ENCODE measurements at places on chromosomes 5 and 9.
A peak's percentile ranks its signal among the peaks of the same experiment; 100 is the strongest.

DNA sequence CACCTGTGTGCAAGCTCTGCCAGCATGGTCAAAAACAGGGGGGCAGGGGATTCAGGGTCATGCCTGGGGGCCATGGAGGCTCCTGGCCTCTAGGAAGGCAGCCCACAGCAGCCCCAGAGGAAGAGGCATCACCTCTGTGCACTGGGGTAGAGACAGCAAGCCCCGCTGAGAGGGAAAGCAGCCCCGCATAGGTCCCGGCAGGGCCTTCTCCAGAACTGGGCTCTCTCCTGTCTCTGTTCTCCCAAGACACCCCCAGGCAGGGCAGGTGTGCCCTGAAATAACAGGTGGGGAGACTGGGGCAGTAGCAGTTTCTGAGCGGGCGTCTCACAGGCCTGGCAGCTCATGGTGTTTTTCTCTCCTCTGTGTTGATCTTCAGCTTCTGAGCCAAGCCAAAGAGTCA is 279.1 kb downstream of the HSPA4 start:
- DNase-seq, result no peak

GRCh38 chr5:396531-396961 is 46.4 kb upstream of the EXOC3 start:
- no peak for DNase-seq

DNA sequence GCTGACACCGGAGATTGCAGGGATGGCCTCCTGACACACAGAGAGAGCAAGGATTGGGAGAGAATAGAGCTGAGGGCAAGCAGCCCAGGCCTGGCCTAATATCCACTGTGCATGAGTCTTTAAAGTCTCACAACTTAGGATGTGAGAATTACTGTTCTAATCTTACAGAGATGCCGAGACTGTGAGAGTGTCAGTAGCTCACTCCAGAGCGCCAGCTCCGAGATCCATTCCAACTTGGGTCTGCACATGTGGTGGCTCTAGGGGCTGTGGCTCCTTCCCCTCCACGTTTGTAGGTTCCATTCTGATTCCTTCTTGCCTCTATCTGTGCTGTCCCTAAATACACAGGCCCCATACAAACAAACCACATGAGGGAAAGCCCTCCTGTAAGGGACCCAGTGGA is 304.6 kb downstream of the MLLT3 start:
- no peak for DNase-seq

- DNase-seq, result no peak
Measured at GRCh38 chr5:1182633-1183423, 18.6 kb upstream of the SLC6A19 start.

- peak; percentile 57 for DNase-seq
Measured at GRCh38 chr5:117945258-117945657, 1043.1 kb downstream of the DTWD2 start.

DNA sequence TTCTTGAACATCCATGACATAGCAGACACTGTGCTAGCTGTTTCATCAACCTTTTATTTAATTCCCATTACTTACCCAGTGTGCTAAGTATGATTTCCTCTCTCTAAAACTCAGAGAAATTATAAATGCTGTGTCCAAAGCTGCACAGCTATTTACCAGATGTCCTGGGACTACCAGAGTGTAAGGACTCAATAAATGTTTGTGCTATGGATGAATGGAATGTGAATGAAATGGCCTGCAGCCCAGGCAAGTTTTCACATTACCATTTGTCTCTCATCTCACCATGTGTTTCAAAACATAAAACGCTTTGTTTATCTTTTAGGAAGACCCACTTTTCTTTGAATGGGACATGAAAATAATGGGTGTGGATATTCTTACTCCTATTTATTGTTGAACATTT is 96.2 kb downstream of the ARHGEF28 start:
- DNase-seq, result no peak

GRCh38 chr5:148834689-148835088 is 8.3 kb downstream of the ADRB2 start:
- no peak for DNase-seq

DNA sequence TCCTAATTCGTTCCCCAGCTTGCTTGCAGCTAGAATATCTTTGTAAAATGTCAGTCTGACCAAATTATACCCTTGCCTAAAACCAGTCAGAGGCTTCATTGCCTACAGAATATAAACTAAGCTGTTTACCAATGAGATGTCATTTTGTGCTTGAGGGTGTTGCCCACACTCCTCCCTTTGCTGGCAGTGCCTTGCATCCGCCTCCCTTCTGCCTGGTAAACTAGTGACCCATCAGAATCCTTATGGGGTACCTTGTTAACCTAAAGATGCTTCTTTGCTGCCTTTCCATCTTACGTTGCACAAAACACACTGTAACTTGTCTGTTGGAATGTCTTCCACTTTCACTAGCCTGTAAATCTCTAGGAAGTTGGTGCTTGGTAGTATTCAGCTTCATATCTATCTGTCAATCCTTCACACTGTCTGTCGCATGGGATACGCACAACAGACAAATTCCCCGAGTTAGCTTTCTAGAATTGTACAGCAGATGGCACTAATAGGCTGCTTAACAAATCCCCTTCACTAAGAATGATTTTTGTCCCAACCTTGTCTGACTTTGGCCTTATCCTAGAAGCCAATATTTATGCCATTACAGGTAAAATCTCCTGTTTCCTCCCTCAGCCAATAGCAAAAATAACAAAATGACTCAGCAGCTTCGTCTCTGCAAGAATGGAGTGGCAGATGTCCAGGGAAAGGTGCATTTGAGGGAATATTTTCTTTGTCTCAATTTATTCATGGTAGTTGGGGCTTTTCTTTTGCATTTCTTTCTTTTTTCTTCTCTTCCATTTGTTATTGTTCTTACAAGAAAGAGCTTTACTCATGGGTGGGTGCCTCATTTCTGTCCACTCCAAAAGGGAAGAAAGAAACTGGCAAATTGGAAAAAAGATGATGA is 3.0 kb downstream of the NUDT2 start:
- DNase-seq, result peak; percentile 9

DNA sequence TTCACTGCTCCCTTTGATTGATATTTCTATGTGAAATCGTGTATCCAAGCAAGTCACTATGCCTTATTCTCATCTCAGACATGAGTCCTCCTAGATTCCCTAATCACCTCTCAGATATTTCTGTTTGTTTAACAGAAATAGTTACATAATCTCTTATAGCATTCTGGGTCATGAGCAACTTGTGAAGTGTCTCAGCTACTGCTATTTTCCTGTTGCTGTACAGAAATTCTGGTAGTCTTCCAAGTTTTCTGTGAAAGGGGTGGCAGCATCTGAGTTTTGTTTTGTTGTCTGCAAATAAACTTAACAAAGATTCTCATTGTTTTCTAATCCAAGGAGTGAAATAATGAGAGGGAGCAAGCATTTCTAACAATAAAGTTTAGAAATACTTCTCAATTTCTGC is 256.9 kb upstream of the ST8SIA4 start:
- DNase-seq, result no peak

- no peak for DNase-seq
Measured at GRCh38 chr9:96758845-96759673, 18.8 kb downstream of the ZNF510 start.

GRCh38 chr9:8815931-8816330 is 1016.4 kb upstream of the DMAC1 start:
- DNase-seq, result no peak

GRCh38 chr9:89637787-89638186 is 33.0 kb downstream of the GADD45G start:
- DNase-seq, result no peak

- DNase-seq, result no peak
Measured at GRCh38 chr5:40291338-40291737, 388.4 kb upstream of the PTGER4 start.

- no peak for DNase-seq
Measured at GRCh38 chr5:29239606-29240005, 1953.9 kb upstream of the CDH6 start.

- DNase-seq, result no peak
Measured at GRCh38 chr5:41751867-41752266, 118.4 kb downstream of the OXCT1 start.

- no peak for DNase-seq
Measured at GRCh38 chr5:77893225-77893860, 117.2 kb upstream of the TBCA start.

DNA sequence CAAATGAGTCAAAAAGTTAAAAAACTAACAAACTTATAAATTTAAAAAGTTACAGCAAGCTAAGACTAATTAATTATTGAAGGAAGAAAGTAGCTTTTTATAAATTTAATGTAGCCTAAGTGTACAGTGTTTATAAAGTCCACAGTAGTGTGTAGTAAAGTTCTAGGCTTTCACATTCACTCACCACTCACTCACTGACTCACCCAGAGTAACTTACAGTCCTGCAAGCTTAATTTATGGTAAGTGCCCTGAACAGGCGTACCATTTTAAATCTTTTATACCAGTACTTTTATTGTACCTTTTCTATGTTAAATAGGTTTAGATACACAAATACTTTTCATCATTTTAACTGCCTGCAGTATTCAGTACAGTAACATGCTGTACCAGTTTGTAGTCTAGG is 80.0 kb upstream of the C9orf72 start:
- DNase-seq, result no peak

DNA sequence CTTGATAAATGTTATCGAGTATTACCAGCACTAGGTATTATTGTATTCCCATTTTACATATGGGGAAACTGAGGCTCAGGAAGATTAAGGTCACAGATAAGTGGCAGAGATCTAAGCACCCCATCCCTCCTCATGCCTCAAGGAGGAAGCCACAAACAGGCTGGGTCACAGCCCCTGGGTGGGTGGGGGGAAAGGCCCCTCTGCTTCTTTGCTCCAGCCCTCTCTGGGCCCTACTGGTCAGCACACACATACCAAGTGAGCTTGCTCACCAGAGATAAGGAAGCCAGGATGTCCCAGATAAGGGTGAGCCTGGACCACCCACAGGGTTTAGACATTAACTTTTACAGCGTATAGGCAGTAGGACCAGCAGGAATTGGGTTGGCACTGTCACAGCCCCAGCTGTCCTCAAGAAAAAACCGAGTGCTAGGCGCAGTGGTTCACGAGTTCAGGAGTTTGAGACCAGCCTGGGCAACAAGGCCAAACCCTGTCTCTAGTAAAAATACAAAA is 45.3 kb downstream of the STK10 start:
- DNase-seq, result no peak

DNA sequence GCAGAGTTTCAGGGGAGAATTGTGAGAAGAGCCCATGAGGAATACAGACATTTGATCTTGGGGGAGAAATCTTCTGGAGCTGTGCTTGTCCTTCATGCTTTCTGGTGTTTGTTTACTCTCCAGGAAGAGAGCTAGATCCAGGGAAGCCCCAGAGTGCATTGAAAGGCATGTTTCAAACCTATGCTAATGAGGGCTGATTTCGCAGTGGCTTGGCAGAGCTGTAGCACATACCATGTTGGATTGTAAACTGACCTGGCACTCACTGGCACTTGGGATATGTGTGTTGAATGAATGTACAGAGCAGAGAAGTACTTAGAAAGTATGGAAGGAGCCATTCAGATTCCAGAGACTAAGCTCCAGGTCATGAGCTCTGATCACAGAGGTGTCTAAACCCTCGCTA is 30.9 kb downstream of the TNFSF8 start:
- DNase-seq, result no peak

DNA sequence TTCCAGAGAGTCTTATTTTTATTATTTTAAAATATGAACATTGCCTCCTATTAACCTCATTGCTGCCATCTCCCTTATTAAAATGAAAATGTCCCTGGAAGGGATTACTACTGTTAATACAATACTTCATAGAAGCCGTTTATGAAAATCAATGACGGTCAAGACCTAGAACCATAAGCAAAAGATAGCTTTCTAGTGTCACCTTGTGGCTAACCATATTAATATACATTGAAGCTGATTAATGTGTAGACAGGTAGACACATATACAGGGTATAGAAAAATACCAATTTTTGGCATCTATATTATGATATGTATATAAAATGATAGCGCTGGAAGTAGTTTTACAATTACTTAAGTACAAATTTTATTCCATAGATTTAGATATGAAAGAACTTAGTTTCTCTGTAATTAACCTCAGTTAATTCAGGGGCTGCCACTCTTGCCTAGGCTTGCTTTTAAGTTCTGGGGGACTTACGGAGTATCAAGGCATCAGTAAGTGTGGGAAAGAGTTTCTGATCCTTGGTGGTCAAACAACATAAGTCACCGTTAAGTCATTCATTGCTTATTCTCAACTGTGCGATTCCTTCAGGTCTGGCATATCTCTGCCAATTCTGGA is 2.5 kb upstream of the YTHDC2 start:
- DNase-seq, result peak; percentile 70

- DNase-seq, result no peak
Measured at GRCh38 chr5:179304871-179305270, 40.4 kb downstream of the ADAMTS2 start.

- no peak for DNase-seq
Measured at GRCh38 chr9:3858961-3859360, 333.2 kb upstream of the RFX3 start.

DNA sequence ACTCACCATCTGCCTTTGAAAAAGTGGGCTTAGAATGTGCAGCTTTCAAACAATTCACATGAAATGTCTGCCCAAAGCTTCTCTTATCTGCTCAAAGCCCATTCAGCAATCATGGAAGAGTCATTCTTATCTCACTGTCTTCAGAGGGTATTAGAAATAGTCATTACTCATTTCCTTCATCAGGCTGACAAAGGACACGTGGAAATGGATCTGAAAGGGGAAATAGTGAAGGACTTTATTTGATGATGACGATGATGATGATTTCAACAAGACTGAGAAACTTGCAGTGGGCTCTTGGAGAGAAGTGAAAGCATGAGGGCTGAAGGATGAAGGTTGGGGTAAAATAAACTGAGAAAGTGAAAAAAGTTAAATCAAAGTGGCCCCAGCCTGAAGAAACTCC is 194.3 kb downstream of the SMARCA2 start:
- no peak for DNase-seq

- DNase-seq, result no peak
Measured at GRCh38 chr5:55973296-55973695, 21.5 kb downstream of the IL6ST start.

DNA sequence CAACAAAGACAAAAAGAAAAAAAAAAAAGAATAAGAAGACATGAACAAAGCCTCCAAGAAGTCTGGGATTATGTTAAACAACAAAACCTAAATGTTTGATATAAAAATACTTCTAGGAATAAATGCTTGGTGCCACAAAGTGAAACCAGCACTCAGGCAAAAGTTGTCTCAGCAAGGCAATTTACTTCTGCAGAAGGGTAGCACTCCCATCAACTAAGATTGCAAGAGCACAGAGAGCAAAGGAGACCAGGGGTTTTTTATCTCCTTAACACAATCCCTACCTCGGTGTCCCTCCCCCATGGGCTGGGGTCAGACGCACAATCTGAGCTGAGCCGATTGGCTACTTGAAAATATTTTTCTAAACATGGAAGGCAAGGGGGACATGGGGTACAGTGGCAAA is 381.3 kb upstream of the SLC24A2 start:
- no peak for DNase-seq

All from T47D (cell line).